ENCODE measurements at places on chromosomes 7 and 10.
A peak's percentile ranks its signal among the peaks of the same experiment; 100 is the strongest.

DNA sequence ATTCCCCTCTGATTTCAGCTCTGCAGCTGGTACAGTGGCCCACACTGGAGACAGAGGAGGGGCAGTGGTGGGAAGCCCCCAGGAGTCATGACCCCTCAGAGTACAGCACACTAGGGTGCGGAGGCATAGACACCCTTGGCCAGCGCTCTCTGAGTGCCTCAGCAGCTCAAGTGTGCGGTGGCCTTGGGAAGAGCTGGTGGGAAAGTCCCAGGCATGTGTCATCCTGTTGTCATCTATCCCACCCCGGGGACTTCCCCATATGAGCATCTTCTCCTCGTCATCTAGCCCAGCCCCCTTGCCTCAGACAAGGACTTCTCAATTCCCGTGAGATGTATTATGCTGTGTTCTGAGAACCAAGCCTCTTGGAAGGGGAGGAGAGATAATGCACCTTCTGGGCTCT, 15.6 kb upstream of the PPIF start:
- no peak for DNase-seq

GRCh38 chr10:44755481-44755880, 155.7 kb upstream of the TMEM72 start:
- no peak for DNase-seq

DNA sequence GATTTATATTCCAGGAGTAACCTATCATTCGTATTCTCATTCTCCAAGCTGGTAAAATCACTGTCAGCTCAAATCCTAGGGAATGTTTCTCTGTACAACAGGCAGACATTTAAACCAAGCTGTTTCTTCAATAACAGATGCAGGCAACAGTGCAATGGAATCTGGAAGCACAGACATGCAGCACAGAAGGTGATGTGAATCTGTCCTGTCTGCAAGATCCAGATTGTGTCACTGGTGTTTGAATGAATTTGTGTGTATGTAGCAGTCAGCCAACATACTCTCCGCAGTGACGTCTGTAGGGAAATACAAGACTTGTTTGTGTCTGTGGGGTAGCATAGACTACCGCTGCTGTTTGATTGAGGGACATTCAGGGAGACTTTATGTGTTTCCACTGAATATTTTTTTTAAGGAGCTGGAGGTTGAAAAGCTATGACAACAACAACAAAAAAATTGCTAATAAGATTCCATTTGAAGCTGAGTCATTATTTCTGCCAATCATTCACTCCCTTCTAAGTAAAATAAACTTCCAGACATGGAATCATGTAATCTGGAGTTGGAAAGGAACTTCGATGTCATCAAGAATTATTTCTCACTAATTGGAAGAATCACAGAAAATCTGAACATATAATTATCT, 122.9 kb upstream of the MYO3A start:
- DNase-seq: no peak

DNA sequence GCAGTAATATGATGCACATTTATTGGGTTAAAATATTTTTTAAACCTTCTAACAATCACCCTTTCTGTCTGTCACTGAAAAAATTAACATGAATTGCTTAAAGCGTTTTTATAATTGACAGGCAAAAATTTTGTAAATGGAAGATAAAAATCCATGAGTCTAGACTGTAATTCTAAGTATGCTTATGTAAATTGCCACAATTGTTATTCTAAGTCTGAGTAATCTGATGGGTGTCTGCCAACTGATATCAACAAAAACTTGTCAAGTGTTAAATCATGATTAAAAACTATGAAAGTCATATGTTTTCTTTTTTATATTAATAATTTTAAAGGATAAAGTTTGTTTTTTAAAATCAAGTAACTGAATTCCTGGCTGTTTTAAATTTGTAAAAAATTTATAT, 208.2 kb downstream of the CDK14 start:
- no peak for DNase-seq

DNA sequence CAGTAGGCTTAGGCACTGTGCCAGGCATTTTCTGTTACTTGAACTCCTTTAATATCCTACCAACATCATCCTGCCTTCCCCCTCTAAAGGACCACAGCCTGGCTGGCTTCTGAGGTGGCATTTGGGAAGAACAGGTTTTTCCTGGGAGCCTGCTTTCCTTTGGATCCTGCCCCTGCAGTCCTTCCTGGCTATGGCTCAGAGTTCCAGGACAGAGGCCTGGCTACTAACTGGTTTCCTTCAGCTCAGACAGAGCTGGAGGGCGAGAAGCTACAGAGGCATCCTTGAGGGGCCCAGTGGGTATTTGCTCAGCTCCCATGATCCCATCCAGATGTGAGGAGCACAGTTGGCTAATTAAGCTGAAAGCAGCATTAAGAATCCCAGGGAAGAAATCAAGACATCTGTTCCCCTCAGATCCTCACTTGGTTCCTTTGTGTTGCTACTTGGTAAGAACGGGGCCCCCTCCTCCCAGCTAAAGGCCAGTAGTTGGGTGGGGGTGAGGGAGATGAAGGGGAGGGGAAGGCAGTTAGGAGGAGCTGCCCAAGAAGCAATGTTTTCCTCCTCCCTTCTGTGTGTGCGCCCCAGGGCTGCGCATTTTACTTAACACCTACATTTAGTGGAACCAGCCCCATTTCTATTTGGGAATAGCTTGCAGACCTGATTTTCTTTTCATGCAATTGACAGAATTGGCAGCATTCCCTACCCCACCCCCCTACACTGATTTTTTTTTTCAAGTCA, 142.6 kb upstream of the SORCS3 start:
- DNase-seq: no peak

- peak; percentile 73 for DNase-seq
Observed at GRCh38 chr7:2709553-2710285, 21.7 kb downstream of the AMZ1 start.

- DNase-seq: no peak
Observed at GRCh38 chr10:108452533-108452932, 1288.0 kb upstream of the SORCS1 start.

GRCh38 chr7:69225259-69225943, 372.9 kb upstream of the AUTS2 start:
- no peak for DNase-seq

GRCh38 chr10:93912444-93912843, 18.7 kb downstream of the SLC35G1 start:
- DNase-seq: no peak

DNA sequence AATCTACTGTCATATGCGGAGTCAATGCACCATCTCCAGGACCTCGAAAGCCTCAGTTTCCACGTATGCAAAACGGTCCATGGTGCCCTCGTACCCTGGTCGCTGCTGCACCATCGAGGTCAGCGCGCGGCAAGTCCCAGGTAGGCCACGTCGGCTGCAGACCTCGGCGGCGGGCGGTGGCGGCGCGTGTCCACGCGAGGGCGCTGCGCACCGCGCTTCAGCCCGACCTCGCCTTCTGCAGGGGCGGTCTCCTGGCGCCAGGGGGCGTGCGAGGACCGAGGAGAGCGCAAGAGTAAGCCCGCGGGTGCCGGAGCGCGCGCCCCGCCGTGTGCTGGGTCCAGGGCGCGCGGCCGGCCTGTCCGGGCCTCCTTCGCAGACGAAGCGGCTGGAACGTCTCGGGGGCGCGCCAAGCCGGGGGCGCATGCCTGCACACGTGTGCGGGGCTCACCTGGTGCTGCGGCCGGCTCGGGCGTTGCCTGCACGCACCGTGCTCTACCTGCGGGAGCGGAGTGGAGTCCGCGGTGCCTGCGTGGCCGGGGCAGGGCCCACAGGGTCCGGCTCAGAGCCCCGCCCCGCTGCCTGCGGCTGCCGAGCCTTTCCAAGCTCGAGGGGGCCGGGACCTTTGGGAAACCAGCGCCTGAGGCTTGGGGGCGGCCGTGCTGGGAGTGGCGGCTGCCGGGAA, 54.0 kb downstream of the GLRX3 start:
- peak; percentile 92 for DNase-seq

- DNase-seq: no peak
Observed at GRCh38 chr10:111999915-112000302, 183.7 kb downstream of the GPAM start.

Measured in lung (tissue), 17 donors.